SK-N-SH (cell line): ENCODE measurements at places on chromosomes 1 and 21. TPM values are rescaled to one million over a fixed set of nuclear protein-coding genes. Genes with fewer than 3 reads are reported as not detected.
A peak's percentile ranks its signal among the peaks of the same experiment; 100 is the strongest.

DNA sequence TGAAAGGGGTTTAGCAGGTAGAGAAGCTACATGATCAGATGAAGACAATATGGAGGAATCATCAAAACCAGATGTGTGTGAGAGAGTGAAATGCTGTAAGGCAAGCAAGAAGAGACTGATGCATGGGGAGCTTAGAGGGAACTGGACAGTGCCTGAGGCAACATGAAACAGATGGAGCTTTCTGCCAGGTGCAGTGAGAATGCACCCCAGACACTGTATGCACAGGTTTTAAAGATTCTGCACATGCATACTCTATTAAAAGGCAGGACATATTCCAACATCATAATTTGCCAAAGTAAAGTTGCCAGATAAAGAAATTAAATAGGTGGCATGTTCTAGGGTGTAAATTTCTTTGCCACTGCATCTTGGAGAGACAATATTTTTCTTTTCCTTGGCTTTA lies 200.1 kb downstream of the AMY1C start:
- H3K4me1 ChIP-seq: no peaks in the 10 kb centered on the region
- peak; percentile 39 for DNase-seq
- H3K27me3 ChIP-seq: no peaks in the 10 kb centered on the region
- no peak overlapping the region for H3K27ac ChIP-seq
- H3K36me3 ChIP-seq: no peaks in the 10 kb centered on the region

- no peak for DNase-seq
- no peaks in the 10 kb centered on the region for H3K4me1 ChIP-seq
- no peak overlapping the region for H3K27ac ChIP-seq
- H3K27me3 ChIP-seq: no peaks in the 10 kb centered on the region
These were observed 79.9 kb upstream of the LYST start for GRCh38 chr1:235946571-235946981.

- H3K36me3 ChIP-seq: no peaks in the 10 kb centered on the region
- peak; percentile 25 for DNase-seq
- H3K4me3 ChIP-seq: no peak overlapping the region
- H3K4me1 ChIP-seq: peaks cover 9% of the 10 kb centered on the region
- no peak overlapping the region for H3K27ac ChIP-seq
These were observed 182.6 kb downstream of the VAV3 start for GRCh38 chr1:107782217-107782845.

GRCh38 chr1:93739472-93739871 lies 57.8 kb upstream of the BCAR3 start:
- H3K4me3 ChIP-seq: no peak overlapping the region
- H3K36me3 ChIP-seq: no peaks in the 10 kb centered on the region
- peaks cover 24% of the 10 kb centered on the region for H3K4me1 ChIP-seq
- no peaks in the 10 kb centered on the region for H3K27me3 ChIP-seq
- no peak for DNase-seq
- H3K27ac ChIP-seq: peak overlapping the region; percentile 98

- H3K27me3 ChIP-seq: no peaks in the 10 kb centered on the region
- peak overlapping the region; percentile 26; the same call in 1 of the 2 replicates for H3K27ac ChIP-seq
- no peak for DNase-seq
These were observed 90.7 kb downstream of the TENT5C start for GRCh38 chr1:117696561-117696960.

DNA sequence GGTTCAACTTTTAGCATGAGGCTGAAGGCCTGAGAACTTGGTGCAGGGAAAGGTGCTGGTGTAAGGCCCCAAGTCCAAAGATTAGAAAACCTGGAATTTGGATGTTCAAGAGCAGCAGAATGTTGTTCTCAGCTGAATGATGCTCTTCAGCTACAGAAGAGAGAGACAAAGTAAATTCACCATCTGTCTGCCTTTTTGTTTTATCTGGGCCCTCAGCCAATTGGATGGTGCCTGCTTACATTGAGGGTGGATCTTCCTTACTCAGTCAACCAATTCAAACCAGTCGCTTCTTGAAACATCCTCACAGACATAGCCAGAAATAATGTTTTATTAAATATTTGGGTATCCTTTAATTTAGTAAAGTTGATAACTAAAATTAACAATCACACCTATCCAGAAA lies 748.2 kb upstream of the ADAMTS5 start:
- H3K4me1 ChIP-seq: no peaks in the 10 kb centered on the region
- no peak overlapping the region for H3K27ac ChIP-seq
- no peaks in the 10 kb centered on the region for H3K27me3 ChIP-seq
- H3K36me3 ChIP-seq: no peaks in the 10 kb centered on the region

DNA sequence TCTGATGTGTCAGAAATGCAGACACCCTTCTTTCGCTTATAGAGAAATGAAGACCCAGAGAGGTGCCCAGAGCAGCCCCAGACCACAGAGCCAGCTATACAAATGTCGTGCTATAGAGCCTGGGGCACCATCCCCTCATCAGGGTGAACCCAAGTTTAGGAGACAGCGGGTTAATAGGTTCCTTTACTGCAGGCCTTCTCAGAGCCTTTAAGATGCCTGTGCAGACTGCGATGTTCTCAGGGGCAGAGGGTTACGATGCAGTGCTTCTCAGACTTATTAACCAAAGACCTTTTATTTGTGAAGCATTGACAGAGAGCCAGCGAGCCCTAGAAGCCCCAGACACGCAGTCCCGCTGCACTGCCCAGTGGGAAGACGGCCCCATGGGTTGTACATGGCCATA lies 46.9 kb downstream of the STPG1 start:
- no peak overlapping the region for H3K27ac ChIP-seq
- no peak for DNase-seq

DNA sequence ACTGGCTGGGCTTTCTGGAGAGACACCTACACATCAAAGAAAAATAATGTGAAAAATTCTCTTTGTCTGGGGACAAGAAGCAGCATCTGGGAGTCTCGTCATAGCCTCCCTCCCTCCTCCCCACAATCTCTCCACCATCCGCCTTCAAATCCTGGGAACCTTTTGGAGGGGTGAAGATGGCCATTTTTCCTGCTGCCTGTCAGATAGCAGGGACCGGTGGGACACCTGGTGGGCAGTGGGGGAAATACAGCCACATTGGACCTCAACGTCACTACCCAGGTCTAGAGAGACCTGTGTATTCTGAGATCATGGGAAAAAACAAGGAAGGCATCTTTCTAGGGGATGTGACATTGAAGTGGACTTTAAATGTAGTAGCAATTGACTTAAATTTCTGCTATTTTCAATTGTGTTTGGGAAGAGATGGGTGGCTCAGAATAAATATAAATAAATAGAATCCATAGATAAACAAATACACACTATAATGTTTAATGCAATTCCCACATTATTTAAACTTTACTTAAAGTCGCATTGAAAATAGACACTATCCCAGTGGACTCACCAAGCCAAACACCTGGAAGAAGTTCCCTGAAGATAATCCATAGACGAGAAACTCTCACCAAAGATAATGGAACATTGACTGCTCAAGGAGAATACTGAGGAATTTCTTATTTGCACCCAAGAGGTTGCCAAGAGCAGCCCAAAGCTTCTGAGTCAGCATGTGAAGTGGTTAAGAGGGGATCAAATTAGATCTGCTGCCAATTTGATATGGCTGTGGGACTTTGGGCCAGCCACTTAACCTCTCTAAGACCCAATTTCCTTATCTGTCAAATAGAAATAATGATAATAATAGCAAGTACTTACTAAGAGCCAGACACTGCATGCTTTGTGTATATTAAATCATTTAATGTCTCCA lies 147.6 kb upstream of the CAMK1G start:
- H3K27me3 ChIP-seq: no peaks in the 10 kb centered on the region
- DNase-seq: peak; percentile 86
- no peak overlapping the region for H3K27ac ChIP-seq
- H3K4me3 ChIP-seq: no peak overlapping the region

DNA sequence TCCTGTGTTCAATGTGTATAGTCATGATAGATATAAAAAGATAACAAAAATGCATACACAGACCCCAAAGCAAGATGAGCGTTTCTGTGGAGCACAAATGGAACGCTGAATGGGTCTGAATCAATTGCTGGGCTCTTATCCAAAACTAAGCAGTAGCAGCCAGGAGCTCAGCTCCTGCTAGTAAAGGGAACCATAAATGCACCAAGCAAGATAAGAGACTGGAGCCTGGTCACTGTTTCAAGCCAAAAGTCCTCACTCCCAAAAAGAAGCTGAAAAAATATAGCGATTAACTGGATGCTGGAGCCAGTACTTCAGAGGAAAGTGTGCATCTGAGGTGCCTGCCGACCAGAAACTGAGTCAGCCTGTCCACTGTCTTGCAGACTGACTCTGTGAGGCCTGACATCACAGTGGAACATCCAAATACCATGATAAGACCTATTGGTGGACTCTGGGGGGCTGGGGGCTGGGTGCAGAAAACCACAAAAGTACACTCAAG lies 68.9 kb downstream of the LRRC8C start:
- no peaks in the 10 kb centered on the region for H3K27me3 ChIP-seq
- no peaks in the 10 kb centered on the region for H3K36me3 ChIP-seq
- peaks cover 27% of the 10 kb centered on the region for H3K4me1 ChIP-seq
- DNase-seq: peak; percentile 68
- no peak overlapping the region for H3K27ac ChIP-seq
- H3K4me3 ChIP-seq: no peak overlapping the region

GRCh38 chr1:229114315-229114714 lies 156.6 kb upstream of the RAB4A start:
- peaks cover 23% of the 10 kb centered on the region for H3K4me1 ChIP-seq
- DNase-seq: peak; percentile 58
- H3K27me3 ChIP-seq: no peaks in the 10 kb centered on the region
- H3K27ac ChIP-seq: peak overlapping the region; percentile 88
- no peaks in the 10 kb centered on the region for H3K36me3 ChIP-seq
- H3K4me3 ChIP-seq: no peak overlapping the region

GRCh38 chr1:184021728-184022127 lies 15.8 kb downstream of the COLGALT2 start:
- no peak overlapping the region for H3K27ac ChIP-seq
- H3K4me1 ChIP-seq: peaks cover 29% of the 10 kb centered on the region
- no peak overlapping the region for H3K4me3 ChIP-seq
- DNase-seq: no peak

DNA sequence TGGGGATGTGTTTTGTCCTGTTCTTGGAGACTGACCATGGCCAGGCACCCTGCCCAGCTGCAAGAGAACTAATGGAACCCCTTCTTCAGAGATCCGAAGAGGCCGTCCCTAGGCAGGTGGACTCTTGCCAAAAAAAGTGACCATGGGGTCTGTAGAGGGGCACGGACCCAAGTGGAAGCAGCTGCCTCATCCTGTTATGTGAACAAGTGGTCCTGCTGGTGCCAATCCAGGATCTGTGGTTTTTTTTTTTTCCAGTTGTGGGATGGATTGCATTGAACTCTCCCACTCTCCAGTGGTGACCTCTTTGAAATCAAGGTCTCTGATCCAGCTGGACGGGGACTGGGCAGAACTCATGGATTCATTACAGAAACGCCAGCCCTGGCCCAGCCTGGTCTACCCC lies 71.2 kb downstream of the ARHGEF10L start:
- H3K36me3 ChIP-seq: peaks cover 6% of the 10 kb centered on the region
- DNase-seq: no peak
- H3K4me3 ChIP-seq: no peak overlapping the region
- no peak overlapping the region for H3K27ac ChIP-seq
- no peaks in the 10 kb centered on the region for H3K4me1 ChIP-seq

GRCh38 chr1:89125913-89126580 lies at the start of gene GBP2:
Gene GBP2, minus strand, starts transcription at chr1:89126114. Its CDS starts 4,148 bp downstream, at chr1:89121966.
- no peak for DNase-seq
- peak within 1 kb of the TSS; percentile 62 for H3K4me3 ChIP-seq
- peaks cover 7% of the 10 kb centered on the region for H3K4me1 ChIP-seq
- no peaks in the 10 kb centered on the region for H3K27me3 ChIP-seq

DNA sequence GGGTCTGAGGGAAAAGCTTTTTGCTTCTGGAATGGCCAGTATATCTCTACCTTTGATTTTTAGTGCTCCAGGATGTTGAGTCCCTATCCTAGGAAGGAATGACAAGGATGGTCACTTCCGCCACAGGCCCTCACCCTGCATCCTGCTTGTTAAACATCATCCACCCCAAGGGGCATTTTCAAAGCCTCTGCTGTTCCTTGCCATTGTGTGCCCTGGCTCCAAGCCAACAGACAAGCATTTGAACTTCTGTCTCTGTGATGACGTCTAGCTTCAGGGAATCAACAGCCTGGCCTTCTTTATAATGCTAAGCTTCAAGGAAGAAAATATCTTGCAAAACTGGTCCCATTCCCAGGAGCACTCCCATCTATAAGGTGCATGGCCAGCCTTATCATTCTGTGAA lies 12.3 kb upstream of the JAM2 start:
- H3K27me3 ChIP-seq: no peaks in the 10 kb centered on the region
- H3K4me1 ChIP-seq: no peaks in the 10 kb centered on the region
- no peak overlapping the region for H3K4me3 ChIP-seq
- no peaks in the 10 kb centered on the region for H3K36me3 ChIP-seq
- DNase-seq: peak; percentile 33

DNA sequence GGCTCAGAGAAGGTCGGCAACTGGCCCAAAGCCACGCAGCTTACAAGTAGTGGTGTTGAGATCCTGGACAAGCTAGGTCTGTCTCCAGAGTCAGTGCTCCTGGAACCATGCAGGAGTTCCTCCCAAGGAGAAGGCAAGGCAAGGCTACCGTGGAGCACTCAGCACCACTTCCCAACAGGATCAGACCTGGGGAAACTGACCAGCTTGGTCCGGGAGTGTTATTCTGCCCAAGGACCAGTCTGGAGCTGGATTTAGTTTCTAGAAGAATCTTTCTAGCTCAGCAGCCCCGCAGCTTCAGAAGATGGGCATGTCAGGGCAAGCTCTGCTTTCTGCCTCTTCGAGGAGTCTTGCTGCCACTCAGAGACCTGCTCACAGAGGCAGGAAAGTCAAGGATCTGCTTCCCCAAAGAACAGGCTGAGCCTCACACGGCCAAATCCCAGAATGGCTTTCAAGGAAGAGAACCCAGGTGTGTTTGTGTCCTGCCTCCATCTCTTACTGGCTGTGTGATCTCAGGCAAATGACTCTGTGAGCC lies 302.8 kb downstream of the MATN1 start:
- H3K36me3 ChIP-seq: no peaks in the 10 kb centered on the region
- H3K4me1 ChIP-seq: no peaks in the 10 kb centered on the region; the same call in 1 of the 2 replicates
- no peak for DNase-seq
- H3K27me3 ChIP-seq: no peaks in the 10 kb centered on the region
- H3K4me3 ChIP-seq: no peak overlapping the region

DNA sequence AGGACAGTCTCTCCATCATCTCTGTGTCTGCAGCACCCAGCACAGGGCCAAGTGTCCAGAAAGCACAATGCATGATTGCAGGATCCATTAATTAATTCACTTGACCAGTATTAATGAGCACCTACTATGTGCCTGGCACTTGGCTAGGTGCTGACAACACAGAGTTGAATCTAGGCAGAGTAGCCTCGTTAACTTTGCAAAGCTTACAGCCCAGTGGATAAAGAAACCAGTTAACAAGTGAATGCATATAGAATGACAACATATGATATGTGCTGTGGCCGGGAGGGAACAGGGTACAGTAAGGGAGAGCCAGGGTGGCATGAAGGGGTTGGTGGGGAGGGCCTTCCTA lies 10.9 kb downstream of the SLC1A7 start:
- H3K36me3 ChIP-seq: no peaks in the 10 kb centered on the region
- no peak for DNase-seq
- H3K27me3 ChIP-seq: no peaks in the 10 kb centered on the region

CLIC6 gene
- polyA plus RNA-seq: 0.03 and 0.08 TPM in 2 replicates

ZBTB8B gene
- 0.08 and 0.16 TPM in 2 replicates for polyA plus RNA-seq

APOBEC4 gene
- not detected in 2 replicates for polyA plus RNA-seq

CELA3A gene
- not detected in 2 replicates for polyA plus RNA-seq

FCER1G gene
- polyA plus RNA-seq: 0.34 and 0.61 TPM in 2 replicates

SYT14 gene
- 1.2 and 1.8 TPM in 2 replicates for polyA plus RNA-seq

PTGFRN gene
- 20.7 and 22.4 TPM in 2 replicates for polyA plus RNA-seq

NPHS2 gene
- polyA plus RNA-seq: not detected in 2 replicates

ATF3 gene
- 29.7 TPM in 2 replicates for polyA plus RNA-seq

GOLT1A gene
- polyA plus RNA-seq: not detected in 2 replicates

RNU1-1 gene
- not detected in 2 replicates for polyA plus RNA-seq

B4GALT3 gene
- 50.5 and 56.5 TPM in 2 replicates for polyA plus RNA-seq

HMCN1 gene
- polyA plus RNA-seq: 59.5 and 92.6 TPM in 2 replicates

LCE2A gene
- not detected in 2 replicates for polyA plus RNA-seq
